Effector CD4-positive, alpha-beta T cell (primary cell): ENCODE measurements at places on chromosomes 5 and 9.

DNA sequence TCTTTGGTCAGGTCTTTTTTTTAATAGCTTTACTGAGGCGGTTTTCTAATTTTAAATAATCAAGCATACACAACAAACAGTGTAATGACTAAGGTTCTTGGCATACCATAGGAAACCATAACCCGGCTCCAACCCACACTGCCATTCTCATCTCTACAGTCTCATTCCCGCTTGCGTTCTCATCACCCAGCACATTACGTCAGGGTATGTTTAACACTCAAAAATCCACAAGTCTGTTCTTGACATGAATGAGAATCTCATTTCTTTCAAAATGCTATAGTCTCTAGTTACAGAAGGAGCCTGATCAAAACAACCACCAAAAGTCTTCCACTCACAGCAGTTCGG lies 505 bp downstream of the C5orf34 start:
- DNase-seq, result no peak

- DNase-seq, result no peak
Observed at GRCh38 chr9:107644733-107645463, 155.3 kb upstream of the KLF4 start.

DNA sequence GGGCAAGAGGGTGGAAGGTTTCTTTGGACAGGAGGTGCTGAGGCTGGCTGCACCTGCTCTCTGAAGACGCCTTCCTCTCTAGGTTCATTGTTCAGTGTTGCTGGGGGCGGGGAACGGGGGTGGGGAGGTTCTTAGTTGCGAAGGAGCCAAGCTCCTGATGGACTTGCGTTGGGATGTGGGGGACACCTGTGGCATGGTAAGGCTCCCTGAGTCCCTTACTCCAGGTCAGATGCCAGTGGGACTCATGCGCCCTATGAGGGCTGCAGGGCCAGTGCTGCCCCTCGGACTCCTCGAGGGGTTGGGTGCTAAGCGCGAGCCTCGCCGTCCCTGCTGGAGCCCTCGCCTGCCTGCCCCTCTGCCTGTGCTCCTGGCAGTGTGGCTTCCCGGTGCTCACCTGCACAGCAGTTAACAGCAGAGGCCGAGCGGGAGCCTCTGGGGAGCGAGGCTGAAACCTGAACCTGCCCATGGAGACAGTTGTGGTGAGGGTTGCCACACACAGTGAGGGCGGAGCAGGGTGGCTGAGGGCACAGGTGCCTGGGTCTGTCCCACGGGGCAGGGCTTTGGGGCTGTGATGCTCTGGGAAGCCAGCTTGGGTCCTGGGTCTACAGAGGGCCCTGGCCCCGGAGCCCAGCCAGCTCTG lies 5.5 kb downstream of the RNU6ATAC start:
- DNase-seq, result no peak

GRCh38 chr9:32552172-32552872 lies at the start of the genes SMIM27 and TOPORS:
SMIM27 (plus strand) TSS chr9:32552327; CDS start chr9:32552435, 108 bp downstream.
TOPORS (minus strand) TSS chr9:32552586; CDS start chr9:32552436, 150 bp downstream.
- peak; percentile 88 for DNase-seq

DNA sequence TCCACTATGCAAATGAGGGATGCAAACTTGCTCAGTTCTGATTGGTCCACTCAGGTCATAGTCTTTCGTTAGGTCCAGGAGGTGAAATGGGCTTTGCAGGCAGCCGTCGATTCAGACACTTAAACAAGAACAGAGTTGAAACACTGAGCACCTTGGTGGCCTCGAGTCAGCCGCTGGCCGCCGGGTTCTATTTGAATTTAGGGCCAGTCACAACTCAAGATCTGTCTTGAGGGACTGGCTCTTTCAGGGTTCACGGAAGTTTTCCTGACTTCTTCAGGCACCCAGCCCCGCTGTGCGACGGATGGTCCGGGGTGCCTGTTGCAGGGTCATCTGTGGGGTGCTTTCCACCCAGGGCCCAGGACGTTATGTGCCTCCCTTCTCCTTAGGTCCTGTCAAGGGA lies 412.8 kb upstream of the IRX4 start:
- no peak for DNase-seq

GRCh38 chr5:146394486-146394885 lies 52.6 kb upstream of the TCERG1 start:
- no peak for DNase-seq

DNA sequence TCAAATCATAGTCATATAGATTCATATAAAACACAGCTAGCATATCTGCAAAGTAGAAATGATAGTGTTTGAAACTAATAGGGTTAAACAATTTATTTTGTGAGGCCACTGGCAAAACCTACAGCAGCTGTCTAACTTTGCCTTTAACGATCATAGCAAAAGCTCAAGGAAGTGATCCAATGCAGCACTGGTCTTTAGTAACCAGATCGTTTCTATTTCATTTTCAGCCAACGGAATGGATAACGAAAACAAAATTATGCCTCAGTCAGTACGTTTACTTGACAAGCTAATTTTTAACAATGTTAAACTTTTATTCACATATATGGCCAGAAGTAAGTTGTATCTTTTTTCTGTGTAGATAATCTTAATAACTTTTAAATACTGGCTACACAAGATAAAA lies 17.7 kb downstream of the MLLT3 start:
- DNase-seq, result no peak

- no peak for DNase-seq
Observed at GRCh38 chr5:142118155-142118686, 9.6 kb downstream of the NDFIP1 start.

GRCh38 chr5:150529555-150529954 lies 21.6 kb downstream of the NDST1 start:
- DNase-seq, result no peak

- DNase-seq, result no peak
Observed at GRCh38 chr9:76677481-76678055, 86.7 kb upstream of the PCA3 start.

DNA sequence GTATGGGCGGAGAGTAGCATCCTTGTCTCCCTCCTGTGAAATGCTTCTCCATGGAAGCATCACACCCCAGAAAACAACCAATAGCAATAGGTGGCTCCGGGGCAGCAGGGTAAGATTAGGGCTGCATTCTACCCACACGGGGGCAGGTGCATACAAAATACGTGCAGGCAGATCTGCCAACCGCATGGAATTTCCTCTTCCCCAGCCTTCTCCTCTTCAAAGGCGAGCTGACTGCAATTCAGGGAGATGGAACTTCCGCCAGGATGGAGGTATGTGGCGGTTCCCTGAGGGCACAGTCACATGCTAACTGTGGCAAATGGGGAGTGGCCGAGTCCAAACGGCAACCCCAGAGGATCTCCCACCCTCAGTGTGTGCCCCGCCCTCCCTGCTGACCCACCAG lies 81.5 kb downstream of the LMNB1 start:
- no peak for DNase-seq

- peak; percentile 74 for DNase-seq
Observed at GRCh38 chr9:126805554-126806262, 868 bp downstream of the ZBTB43 start.
